CD4-positive, alpha-beta memory T cell (primary cell): ENCODE measurements at places on chromosomes 7 and 10. TPM values are rescaled to one million over a fixed set of nuclear protein-coding genes. Genes with fewer than 3 reads are reported as not detected.

LRRD1 gene
- not detected for total RNA-seq

SPDYE1 gene
- not detected for total RNA-seq

FAM3C gene
- total RNA-seq: 20.9 TPM

MAGI2 gene
- 0.23 TPM for total RNA-seq

DNA sequence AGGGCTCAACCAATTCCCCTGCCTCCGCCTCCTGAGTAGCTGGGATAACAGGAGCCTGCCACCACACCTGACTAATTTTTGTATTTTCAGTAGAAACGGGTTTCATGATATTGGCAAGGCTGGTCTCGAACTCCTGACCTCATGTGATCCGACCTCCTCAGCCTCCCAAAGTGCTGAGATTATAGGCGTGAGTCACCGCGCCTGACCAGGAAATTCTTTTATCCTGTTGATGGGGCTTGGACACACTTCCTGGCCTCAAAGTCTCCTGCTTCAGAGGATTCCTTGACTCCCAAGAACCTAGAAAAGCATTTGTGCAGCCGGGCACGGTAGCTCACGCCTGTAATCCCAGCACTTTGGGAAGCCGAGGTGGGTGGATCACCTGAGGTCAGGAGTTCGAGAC lies 16.2 kb downstream of the ZNF425 start:
- DNase-seq: no peak

DNA sequence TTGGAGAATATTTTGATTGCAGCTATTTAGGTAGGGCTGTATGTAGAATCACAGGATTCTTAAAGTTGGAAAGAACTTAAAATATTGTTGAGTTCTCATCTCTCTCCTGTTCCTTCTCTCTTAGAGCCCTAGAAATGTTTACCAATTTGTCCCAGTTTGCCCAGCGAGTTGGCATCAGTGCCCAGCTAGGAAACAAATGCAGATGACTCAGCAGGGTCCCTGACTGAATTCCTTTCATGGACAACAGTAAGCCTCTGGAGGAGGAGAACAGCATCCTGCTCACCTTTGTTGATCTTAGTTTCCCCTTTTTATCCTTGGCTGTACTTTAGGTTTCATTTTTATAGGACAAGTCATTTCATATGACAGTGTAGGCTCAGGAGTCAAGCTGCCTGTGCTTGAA lies 89.3 kb downstream of the SEC23IP start:
- no peak for DNase-seq

GRCh38 chr10:51074238-51075028 lies at the start of gene PRKG1:
TSS of gene PRKG1 (plus strand) at chr10:51074487.
- DNase-seq: no peak
